SIG-M5 (cell line): ENCODE measurements at places on chromosomes 7 and 10.

DNA sequence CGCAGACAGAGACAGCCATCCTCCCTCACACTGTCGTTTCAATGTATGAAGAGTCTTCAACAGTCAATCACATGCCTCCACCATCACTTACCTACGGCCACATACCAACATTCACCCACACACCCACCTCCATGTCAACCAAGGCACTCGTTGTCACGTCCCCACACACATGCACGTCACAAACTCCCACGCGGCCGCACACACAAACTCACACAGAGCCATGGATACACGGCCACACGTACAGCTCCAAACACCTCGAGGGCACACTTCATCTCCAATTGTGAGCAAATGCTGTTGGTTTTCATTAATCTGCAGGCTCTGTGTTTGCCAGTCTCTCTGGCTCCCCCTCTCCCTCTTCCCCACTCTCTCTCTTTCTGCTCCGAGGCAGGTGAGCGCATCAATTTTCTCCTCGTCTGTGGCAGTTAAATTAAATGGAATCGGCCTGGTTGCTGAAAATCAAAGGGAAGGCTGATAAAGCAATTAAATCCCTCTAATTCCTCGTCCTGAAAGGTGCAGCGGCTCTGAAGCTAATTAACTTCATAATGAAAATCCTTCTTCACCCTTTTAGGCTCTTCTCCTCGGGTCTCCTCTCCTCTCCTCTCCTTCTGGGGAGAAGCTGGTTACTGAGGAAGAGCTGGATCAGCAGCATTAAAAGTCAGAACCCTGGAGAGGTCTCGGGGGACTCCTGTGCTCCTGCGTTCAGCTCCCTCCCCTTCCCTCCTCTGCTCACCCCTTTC, 53.8 kb upstream of the SLF2 start:
- no peak for DNase-seq

DNA sequence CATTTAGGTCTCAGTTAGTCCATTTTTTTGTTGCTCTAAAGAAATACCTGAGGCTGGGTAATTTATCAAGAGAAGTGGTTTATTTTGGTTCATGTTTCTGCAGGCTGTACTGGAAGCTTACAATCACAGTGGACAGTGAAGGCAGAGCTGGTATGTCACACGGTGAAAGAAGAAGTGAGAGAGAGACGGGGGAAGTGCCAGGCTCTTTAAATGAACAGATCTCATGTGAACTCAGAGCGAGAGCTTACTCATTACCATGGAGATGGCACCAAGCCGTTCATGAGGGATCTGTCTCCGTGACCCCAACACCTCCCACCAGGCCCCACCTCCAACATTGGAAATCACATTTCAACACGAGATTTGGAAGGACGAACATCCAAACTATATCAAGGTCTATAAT, 18.9 kb upstream of the PNLIPRP3 start:
- no peak for DNase-seq

DNA sequence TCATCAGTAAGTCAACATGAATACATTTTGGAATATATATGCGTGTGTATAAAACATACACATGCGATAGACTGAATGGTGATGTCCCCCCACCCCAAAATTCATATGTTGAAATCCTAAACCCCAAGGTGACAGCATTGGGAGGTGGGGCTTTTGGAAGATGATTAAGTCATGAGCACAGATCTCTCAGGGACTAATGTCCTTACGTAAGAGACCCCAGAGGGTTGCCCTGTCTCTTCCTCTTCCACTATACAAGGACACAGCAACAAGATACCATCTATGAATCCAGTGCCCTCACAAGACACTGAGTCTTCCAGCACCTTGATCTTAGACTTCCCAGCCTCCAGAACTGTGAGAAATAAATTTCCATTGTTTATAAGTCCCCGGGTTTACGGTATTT, 22.5 kb downstream of the DRGX start:
- DNase-seq = no peak

- DNase-seq = no peak
Observed at GRCh38 chr7:111164442-111164841, 73.5 kb downstream of the LRRN3 start.

- DNase-seq = no peak
Observed at GRCh38 chr10:1661416-1661815, 75.9 kb downstream of the ADARB2 start.

DNA sequence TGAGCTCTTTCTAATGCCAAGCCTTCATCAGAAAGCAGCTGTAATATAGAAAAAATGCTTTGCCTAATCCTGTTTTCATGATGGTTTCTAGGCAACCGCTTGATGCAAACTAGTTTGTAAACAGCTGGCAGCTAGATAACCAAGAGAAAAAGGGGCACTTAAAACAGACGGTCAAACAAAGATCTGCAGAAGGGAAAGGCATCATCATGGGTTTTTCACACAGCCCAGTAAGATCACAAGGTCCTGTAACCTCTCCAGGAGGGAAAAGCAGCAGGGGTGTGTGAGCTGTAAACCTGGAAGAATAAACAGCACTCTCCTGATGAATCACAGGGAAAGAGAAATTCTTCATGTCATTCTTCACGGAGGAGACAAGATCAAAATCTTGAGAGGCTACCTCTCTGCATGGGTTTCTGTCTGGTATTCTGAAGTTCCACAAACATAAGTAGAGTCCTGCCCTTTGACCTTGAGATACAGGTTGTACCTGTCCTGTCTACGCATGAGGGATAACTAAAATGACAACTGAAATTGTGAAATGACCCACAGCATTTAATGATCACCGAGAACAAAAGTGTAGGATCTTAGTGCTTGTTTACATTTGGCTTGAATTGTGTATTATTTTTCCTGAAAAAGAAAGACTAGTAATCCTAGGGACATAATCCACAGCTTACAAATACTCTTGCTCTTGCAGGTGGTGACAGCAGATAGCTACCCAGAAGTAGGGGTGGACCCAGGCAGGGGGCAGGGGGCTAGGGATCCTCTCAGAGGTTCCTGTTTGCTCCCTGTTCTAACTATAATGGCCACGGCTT, 48.0 kb downstream of the CREB3L2 start:
- no peak for DNase-seq

- DNase-seq = no peak
Observed at GRCh38 chr10:129745186-129745750, 218.8 kb downstream of the EBF3 start.

GRCh38 chr10:104427989-104428388, 74.4 kb downstream of the CFAP58 start:
- no peak for DNase-seq

GRCh38 chr10:24726626-24727025, 2.9 kb upstream of the ARHGAP21 start:
- no peak for DNase-seq

GRCh38 chr7:107596881-107597581, 17.0 kb downstream of the BCAP29 start:
- DNase-seq = no peak

- no peak for DNase-seq
Observed at GRCh38 chr10:43963379-43963778, 314.7 kb upstream of the ZNF32 start.

DNA sequence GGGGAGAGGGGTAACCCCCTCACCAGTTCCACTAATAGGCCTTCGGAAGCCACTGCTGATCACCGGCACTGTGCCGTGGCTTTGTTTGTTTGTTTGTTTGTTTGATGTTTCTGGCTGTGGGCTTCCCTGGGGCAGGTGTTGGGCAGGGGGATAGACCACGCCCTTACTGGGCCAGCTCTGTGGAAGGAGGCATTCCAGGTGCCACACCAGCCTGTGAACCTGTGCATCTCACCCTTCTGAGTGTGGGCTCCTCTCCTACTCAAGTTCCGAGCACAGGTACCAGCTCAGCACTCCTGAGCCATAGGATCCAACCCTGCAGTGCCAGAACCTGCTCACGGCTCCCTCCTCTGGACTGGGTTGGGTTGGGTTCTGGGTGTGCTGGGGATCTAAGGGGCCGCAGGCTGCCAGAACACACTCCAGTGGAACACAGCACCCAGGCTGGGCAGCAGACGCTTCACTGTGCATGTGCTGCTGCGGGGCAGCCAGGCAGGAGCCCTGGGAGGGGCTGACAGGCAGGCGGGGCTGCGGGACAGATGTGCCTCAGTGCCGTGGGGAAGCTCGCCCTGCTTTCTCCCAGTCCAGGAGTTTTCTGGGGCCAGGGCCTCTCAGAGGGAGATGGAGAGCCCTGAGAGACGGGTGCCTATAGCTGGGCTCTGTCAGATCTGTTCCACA, 1053.9 kb downstream of the CNTNAP2 start:
- no peak for DNase-seq

DNA sequence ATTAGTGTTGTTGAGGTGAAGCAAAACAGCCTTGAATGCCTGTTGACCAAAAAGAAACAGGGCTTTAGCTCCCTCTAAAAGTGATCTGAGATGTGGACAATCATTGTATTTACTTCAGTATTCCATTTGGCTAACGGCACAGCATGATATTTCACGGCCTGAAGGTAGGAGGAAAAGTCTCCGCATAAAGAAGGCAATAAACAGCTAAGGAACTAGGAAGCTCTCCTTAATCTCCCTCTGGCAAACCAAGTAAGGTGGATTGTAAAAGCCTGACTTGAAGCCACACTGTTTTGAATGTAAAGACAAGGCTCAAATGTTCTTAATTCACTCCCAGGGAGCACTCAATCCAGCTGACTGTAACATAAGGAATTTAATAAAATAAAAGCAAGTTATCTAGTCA, 160.0 kb upstream of the ZNF804B start:
- no peak for DNase-seq

- DNase-seq = no peak
Observed at GRCh38 chr7:132250480-132251326, 325.6 kb downstream of the PLXNA4 start.
